ENCODE measurements at places on chromosomes 3 and 15.

GRCh38 chr3:52162250-52162872, 8.1 kb upstream of the POC1A start:
- DNase-seq, result no peak

DNA sequence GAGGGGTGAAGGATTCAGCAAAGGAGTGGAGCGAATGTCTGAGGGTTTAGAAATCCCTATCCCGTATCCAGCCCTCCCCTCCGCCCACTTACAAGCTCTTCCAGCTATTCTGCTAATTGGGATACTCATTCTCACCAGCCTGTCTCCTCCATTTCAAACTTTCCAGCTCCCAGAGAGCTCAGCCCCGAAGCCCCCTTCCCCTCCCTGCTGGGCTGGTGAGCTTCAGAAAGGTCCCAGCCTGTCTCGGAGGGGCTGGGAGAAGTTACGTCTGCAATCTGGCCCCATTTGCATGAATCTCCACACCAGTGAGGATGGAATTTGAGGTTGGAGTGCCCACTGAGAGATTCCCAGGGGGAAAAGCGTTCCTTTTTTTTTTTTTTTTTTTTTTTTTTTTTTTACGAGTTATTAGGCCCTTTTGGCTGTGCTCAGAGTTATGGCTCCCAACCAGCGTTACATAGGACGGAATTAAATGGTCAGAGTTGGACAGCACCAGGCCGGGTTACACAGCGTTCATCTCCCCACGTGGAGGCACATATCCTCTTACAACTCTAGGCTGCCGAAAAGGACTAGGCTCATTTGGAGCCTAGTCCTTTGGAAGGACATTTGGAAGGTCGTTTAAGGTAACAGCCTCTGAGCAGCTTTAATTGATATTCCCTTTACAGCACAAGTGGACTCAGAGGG, 34.6 kb downstream of the FGD5 start:
- no peak for DNase-seq

DNA sequence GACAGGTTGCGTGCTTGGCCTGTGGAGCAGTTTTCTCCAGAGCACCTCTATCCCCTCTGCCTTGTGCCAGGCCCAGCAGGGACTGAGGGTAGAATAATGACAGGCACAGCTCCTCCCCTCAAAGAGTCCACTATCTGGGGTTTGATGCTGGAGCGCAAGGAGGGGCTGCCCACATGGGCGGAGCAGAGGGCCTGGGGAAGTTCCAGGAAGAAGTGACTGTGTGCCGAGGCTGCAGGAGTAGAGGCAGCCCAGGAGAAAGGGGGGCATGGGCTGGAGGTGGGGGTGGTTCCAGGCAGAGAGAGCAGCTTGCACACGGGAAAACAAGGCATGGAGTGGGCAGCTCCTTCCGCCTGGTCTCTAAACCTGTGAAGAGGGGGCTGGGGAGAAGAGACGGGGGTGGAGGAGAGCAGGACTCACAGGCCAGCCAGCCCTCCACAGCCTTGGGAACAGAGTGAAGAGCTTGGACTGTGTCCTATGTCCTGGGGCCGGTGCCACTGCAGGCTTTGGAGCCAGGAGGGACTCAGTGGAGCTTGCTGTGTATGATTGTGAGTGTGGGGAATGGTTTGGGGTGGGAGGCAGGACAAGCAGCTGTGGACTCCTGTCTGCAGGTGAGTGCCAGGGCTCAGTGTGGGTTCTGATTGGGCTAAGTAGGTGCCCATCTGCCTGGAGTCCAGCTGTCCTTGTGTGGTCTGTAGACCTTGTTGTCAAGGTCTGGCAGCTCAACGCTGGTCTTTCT, 48.1 kb downstream of the APBA2 start:
- no peak for DNase-seq

DNA sequence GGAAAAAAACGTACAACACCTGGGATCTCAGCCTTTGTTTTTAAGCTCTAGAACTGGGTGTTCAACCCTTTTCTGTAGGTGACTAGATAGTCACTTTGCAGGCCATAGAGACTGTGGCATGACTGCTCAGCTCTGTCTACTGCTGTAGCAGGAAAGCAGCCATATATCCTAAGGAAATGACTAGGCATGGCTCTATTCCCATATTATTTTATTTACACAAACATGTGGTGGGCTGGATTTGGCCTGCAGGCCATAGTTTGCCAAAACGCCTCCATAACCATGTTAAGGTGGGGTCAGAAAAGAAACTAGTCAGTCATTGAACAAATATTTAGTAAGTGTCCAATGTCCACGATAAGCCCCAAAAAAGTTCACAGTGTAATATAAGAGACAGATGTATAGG, 452.5 kb downstream of the MCTP2 start:
- DNase-seq, result no peak

GRCh38 chr3:186783731-186784515, 546 bp downstream of the EIF4A2 start:
- DNase-seq, result peak; percentile 92

DNA sequence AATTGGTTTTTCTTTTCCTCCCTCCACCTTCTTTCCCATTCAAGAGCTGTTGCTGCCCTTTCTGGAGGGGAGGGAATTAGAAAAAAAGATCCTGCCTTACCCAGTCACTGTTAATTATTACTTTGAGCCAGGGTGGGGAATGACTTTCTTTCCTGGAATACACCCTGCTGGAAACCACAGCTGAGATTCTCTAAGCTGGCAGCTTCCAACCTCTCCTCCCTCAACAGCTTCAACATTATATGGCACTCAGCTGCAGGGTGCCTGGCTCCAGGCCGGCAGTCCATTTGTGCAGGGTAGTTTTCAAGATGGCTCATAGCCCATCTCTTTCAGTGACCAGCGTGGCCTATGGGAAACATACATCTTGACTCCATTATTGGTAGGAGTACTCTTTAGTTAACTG, 105.8 kb downstream of the UBE3A start:
- DNase-seq, result no peak

DNA sequence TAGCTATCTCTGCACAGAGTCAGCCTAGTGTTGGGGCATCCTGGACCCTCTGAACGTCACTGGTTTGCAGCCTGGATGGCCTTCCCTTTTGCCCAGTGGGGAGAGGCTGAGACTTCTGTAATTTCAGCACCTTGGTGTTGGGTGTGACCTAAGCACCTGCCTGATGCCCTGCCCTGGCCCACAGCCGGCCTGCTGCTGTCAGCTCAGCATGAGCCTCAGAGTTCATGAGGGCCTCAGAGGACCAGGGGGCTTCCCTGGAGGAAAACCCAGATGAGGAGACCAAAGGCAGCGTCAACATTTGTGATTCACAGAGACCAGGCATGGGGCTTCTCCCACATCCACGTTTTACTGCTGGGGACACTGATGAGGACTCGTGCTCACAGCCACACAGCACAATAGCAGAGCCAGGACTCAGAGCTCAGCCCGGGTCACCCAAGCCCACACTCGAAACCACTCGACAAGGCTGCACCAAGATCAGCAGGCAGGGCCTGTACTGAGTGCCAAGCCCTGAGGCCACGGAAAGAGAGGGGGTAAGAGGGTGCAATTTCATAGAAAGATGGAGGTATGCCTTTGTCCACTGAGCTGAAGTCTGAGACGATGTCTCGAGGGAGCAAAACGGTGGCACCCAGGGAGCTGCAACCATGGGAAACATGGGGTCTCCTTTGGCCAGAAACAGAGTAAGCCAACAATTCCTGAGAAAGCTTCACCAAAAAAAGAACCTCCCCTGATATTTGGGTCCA, 9.9 kb upstream of the GP9 start:
- no peak for DNase-seq

DNA sequence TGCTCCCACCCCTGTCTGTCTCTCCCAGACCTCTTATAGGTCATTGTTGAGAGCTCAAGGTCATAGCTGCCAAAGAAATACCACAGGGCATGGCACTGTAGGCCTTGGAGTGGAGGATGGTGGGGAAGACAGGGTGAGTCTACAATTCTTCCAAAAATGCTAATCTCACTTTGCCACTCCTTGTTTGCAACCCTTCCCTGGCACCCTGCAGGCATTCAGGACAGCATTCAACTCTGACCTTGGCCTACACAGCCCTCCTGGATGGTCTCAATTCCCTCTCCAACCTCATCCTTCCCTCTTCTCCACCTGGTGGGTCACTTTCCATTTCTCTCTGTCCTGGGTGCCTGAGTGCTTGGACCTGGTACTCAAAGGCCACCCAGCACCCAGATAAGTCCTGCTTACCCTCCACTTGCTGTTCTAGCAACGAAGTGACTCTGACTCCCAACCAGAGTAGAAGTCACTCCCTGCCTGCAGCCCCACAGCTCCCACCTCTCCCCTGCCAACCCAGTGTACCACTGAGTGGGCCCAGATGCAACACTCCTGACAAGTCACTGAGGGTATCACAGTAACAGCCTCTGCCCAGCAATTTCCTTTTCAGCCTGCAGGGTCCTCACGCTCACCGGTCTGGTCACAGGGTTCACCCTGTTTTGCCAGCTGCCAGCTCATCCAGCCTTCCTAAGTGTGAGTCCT, 36.6 kb downstream of the AMOTL2 start:
- DNase-seq, result no peak

- no peak for DNase-seq
Measured at GRCh38 chr3:73611176-73611575, 13.6 kb downstream of the PDZRN3 start.

Measured in activated CD8-positive, alpha-beta memory T cell treated with anti-CD3 and anti-CD28 coated beads for 24 hours (primary cell).